ENCODE measurements at places on chromosomes 4 and X. TPM values are rescaled to one million over a fixed set of nuclear protein-coding genes. Genes with fewer than 3 reads are reported as not detected.

GRCh38 chr4:83625821-83626220 lies 89.9 kb downstream of the GPAT3 start:
- no peak for DNase-seq

The SMARCAD1 gene
- 33.3 TPM for total RNA-seq

The RENBP gene
- 4.8 TPM for total RNA-seq

The CENPVL1 gene
- total RNA-seq, result not detected

DNA sequence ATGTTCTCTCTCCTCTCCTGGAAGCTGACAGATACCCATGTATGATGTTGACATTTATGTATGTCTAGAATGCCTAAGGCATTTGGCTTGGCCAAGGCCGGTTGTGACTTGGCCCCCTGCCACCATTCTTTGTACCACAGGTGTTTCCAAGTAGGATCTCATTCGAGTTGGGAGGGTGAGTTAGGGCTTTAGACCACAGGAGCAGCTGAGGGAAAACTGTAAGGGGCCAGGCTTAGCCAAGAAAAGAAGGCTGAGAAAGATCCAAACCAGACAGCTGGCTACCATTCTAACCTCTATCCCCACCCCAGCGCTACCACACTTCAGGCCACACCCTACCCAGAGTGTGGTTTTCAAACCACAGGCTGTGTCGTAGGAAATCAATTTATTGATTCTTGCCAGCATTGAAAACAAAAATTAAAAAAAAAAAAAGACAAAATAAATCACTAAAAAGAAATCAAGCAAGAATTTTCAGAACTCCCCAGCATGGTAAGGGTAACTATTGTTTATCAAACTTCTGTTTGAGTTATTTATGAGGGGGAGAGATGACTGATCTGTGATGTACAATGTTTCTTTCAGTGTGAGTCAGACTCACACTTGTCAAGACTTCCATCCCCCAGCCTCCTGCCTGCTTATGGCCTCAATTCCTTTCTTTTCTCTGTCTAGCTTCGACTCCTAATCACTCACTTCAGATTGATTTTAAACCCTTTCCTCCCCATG lies 9.9 kb downstream of the TMSB4X start:
- DNase-seq, result peak; percentile 82

DNA sequence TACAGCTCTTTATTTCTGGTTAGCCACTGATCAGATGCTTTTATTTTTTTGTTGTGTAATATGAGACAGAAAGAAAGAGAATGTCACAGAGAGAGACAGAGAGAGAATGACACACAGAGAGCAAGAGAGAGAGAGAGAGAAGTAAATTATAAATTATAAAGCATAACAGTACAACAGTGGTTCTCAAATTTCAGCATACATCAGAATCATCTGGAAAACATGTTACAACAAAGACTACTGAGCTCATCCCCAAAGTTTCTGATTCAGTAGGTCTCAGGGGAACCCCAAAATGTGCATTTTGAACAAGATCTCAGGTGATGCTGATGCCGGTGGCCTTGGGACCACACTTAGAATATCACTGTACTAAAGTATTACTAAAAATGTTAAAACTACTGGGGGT lies 245.8 kb upstream of the DIAPH2 start:
- DNase-seq, result no peak

GRCh38 chr4:100841911-100842310 lies 324.1 kb upstream of the EMCN start:
- no peak for DNase-seq

GRCh38 chrX:80216086-80216485 lies 201.5 kb downstream of the TBX22 start:
- no peak for DNase-seq

- DNase-seq, result no peak
These were observed 126.3 kb upstream of the EMCN start for GRCh38 chr4:100644150-100644549.

DNA sequence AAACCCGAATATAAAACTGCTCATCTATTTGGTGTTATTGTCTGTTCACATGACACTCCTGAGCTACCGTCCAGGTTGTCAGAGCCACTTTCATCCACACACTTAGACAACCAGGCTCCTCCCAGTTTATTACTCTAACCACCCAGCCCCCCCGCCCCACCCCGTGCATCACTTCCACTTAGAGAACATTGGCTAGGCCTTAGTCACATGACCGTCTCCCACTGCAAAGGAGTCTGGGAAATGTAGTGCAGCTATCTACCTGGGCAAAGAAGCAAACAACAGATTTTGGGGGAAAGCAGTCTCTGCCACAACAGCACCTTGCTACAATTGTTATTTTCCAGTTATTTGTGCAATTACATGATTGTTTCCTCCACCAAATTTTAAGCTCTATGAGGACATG lies 57.6 kb upstream of the RBPJ start:
- no peak for DNase-seq

- DNase-seq, result peak; percentile 48
These were observed 8.1 kb downstream of the SH3BP2 start for GRCh38 chr4:2800691-2801596.

- DNase-seq, result peak; percentile 77
These were observed 63.4 kb downstream of the NFKB1 start for GRCh38 chr4:102564399-102565059.

GRCh38 chr4:106096454-106096853 lies 201.2 kb downstream of the NPNT start:
- DNase-seq, result no peak

The FRG2 gene
- total RNA-seq, result not detected

The TBC1D14 gene
- 37.3 TPM for total RNA-seq

The GPR82 gene
- 0.33 TPM for total RNA-seq

The SOD3 gene
- total RNA-seq, result not detected

DNA sequence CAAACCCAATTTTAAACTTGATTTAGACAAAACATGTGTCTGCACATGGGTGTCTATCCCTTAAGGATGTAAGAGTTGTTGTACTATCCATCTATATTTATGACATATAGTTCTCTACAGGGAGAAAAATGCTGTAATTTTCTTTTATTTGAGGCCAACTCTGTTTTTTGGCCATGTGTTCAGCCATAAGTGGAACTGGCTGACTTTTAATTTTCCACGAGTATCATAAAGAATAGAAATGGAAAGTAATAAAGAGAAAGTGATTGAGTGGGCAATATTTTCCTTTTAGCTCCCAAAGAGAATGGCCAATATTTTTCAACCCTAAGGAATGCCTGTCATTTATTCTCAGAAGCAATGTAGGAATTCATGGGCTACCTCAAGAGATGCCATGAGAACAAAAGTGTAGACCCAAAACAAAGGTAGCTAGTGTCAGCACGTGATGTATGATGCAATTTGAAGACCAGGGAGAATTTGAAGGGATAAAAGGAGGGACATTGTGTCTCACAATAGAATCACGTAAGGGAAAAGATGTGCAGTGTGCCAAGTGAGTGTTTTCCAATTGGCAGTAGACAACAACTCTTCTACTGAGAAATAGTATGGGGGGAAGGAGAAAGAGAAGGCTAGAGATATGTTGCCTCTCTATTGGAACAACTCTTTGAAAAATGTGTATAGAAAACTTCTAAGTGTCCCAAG lies 27.8 kb upstream of the MXRA5 start:
- no peak for DNase-seq

GRCh38 chr4:31896349-31896748 lies 1176.2 kb downstream of the PCDH7 start:
- DNase-seq, result no peak

The SPATA4 gene
- total RNA-seq, result not detected

- no peak for DNase-seq
These were observed 704 bp downstream of the FAM3A start for GRCh38 chrX:154515090-154515965.

Measured in natural killer cell treated with Interleukin-12 subunit alpha and Interleukin-12 subunit beta and Interleukin-15 and Interleukin-18, amount 100 ng/mL, for 72 hours (primary cell).